ENCODE measurements at places on chromosomes 3 and 15. TPM values are rescaled to one million over a fixed set of nuclear protein-coding genes. Genes with fewer than 3 reads are reported as not detected.

C3orf52 gene
- 39.1 TPM for total RNA-seq

DNA sequence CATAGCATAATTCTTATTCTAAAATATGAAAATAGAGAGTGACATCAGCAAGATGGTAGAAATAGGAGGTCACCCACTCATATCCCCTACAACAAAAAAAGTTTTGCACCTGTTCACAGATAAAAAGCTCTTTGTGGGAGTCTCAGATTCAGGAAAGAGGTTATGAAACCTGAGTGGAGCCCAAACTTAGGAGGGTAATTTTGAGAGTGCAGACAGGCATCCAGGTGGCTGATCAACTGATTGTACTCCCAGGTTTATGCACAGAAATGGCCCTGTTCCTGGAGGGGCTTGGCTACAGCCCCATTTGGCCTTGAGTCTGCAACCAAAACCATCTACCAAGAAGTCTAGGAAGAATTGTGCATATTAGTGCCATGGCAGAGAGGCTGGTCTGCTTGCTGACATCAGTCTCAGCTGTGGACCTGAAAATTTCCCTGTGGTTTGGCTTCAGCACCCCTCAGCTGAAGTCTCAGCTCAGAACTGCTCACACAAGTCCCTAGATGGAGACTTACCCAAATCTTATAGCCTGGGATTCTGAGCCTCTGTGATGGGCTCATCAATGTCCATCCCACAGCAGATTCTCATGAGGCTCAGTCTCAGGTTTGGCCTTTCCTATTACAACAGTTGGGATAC is 291.6 kb downstream of the IL20RB start:
- DNase-seq: no peak

ECE2 gene
- not detected for total RNA-seq

- DNase-seq: no peak
Measured at GRCh38 chr3:45171283-45171682, 25.1 kb upstream of the CDCP1 start.

GRCh38 chr3:1326546-1326945 is 233.7 kb downstream of the CNTN6 start:
- no peak for DNase-seq

BFSP2 gene
- total RNA-seq: not detected

DNA sequence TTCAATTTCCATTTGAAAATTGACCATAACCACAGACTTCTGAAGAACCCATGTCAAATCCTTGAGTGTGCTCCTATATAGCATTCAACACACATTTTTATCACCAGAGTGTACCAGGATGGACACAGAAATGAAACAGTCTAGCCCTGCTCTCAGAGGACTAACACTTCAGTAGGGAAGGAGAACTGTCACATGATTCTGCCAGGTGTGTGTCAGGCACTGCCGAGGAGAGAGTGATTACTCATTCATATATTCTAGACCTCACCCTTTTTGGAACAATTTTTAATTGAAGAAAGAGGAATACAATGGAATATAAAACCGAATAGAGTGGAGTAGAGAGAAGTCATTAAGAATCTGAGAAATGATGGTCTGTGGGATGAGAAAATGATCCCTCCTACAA is 125.8 kb downstream of the ERC2 start:
- DNase-seq: no peak

- DNase-seq: no peak
Measured at GRCh38 chr15:101173233-101174119, 78.4 kb downstream of the CHSY1 start.

All from omental fat pad (tissue), 4 donors.